ENCODE measurements at places on chromosomes 1 and 21.

DNA sequence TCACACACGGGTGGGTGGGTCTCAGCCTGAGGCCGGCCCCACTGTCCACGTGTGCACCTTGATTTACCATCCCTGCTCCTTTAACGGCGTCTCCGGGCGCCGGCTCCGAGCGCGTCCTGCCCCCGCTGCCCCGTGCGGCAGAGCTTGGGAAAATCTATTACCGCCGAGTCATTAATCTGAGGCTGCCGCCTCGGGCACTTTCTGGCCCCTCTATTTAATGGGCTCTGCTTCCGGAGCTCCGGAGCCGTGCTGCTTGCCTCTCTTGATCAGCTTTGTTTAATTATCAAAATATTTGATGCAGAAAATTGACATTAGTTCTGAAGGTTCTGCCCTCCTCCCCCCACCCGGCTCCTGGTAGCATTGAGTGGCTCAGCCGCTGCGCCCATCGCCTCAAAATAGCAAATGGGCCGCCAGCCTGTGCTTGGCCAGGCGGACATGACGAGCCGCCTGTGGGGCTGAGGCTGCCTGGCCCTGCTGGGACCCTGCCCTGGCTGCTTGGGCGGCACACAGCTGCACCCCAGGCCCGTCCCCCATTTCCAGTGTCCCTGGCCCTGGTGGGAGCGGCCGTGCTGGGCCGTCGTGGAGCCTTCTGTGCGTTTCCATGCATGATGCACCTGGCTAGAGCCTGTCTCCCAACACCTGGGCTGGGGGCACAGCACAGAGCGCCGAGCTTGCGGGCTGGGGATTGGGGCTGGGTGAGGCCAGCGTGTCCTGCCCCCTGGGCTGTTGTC is 81.6 kb upstream of the TTC34 start:
- DNase-seq: peak; percentile 18

- no peak for DNase-seq
Measured at GRCh38 chr1:115172270-115172669, 83.0 kb upstream of the TSPAN2 start.

GRCh38 chr21:41596241-41596925 is 88.4 kb upstream of the TMPRSS2 start:
- no peak for DNase-seq

DNA sequence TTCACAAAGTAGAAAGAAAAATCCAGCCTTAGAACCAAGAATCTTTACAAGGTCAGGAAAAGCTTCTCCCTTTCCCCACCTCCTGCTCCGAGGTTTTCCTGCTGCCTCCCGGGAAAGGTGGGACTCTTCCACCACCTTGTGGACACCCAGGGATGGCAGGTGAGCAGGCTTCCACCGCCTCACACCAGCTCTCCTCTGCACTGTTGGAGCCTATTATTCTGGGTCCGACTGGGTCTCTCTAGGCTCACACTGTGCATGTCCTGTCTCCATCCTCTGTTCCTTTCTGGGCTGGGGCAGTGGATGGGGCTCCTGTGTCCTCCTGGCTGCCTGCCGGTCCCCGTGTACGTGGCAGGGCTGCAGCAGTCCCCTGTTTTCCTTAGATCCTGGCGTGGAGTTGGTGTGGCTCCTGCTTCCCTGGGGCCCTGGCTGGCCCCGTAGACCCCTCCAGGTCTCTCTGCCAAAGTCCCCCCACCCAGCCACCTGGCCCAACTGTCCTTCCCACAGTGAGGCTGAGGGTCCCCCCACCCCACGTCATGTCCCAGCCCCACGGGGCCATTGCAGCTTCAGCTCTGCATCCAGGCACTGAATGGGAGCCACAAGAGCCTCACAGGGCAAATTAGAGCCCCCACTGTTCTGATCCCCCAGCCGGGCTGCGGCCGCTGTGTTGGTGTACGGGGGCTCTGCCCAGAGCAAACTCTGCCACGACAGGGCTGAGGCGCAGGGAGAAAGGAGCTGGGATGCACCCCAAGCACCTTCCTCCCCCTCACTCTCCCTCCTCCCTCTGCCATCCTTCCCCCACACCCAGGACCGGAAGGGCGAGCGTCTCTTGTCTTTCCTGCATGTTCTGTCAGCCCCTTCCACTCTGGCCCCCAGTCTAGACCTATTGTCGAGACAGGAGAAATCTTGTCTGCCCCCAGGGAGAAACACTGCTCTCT is 3.3 kb upstream of the SLC45A1 start:
- DNase-seq: peak; percentile 90

GRCh38 chr1:193339401-193339800 is 153.0 kb upstream of the B3GALT2 start:
- no peak for DNase-seq

DNA sequence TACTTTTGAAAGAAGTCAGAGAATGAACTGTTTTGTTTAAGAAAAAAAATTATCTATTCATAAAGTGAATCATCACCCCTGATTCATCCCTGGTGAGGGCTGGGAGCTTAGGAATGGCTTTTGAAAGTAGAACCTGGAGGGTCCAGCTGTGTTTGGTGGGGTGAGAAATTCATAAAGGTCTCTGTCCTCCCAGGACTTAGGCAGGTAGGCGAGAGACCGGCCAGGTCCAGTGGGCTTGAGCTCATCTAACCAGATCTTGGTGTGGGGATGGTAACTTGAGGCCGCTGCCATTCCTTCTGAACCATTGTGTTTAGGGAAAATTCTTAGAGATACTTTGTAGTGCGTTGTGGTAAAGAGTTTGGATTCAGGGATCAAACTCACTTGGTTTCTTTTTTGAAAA is 156.8 kb upstream of the TNR start:
- DNase-seq: no peak

GRCh38 chr1:40184193-40184592 is 23.0 kb downstream of the RLF start:
- no peak for DNase-seq

DNA sequence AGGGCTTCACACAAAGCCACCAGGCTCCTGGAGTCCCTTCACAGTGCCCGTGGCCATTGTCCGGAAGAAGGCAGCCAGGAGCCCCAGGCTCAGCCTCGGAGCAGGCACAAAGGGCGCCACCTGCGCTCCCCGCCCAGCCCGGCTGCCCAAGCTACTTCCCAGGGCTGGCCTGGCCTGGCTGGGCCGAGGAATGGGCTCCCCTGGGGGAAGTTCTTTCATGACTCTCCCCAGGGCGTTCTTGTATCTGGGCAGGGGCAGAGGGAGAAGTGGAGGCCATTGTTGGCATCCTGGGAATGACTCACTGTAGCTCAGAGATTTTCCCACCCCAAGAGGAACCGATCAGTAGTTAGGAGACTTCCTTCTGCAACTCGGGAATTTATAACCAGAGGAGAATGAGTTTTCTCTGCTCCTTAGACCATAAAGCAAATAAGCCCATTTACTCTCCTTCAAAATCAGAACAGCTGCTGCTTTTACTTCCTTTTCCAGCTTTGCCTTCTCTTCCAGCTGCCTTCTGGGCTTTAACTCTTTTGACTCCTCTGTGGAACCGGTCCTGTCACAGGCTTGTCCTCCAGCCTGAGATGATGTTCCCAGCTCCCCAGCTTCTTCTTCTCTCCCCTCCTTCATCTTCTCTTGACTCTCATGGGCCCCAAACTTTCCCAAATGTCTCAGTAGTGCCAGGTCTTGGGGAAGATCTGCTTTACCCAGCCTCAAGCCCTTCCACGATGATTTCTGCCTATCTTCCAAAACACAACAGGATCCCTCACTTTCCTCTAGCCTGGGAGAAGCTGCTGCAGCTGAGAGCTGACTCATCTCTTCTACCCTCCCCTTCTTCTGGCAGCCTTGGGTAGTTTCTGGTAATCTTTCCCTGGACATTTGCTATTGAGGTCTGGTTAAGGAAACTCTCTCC is 118.7 kb upstream of the CD34 start:
- no peak for DNase-seq

DNA sequence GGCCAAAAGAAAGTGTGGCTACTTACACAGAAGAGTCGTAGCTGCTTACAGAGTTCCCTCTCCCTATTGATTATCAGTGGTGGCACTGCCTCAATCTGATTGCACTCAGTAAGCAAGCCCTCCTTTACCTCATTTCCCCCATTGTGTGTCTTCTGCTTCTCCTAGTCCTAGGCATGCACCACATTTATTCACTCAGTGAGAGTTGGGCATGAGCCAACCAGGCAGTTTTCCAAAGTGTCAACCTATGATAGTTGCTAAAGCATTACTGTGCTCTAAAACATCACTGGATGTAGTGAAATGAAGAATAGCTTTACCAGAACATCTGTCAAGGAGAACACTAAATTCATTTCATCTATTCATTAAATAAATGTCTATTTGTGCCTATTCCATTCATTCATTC is 19.3 kb downstream of the GJA5 start:
- no peak for DNase-seq

DNA sequence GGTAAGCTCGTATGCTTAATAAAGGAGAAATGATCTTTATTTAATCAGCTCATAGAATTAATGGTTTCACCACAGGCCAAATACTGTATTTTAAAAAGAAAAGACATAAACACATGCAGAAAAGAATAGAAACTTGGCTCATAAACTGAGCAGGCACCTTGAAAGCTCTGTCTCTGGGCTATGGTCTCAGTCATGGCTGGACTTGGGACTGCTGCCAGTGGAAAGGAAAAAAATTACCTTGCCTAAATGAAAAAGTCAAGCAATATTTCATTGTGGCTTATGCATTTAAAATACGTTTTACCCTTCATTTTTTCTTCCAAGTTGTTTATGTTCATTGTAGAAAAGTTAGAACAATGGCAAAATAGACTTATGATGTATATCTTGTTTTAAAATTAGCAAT is 8.0 kb downstream of the LRRC42 start:
- no peak for DNase-seq

GRCh38 chr1:55413286-55413685 is 198.1 kb upstream of the USP24 start:
- DNase-seq: no peak

GRCh38 chr1:13662493-13662892 is 37.5 kb upstream of the PRDM2 start:
- DNase-seq: no peak

DNA sequence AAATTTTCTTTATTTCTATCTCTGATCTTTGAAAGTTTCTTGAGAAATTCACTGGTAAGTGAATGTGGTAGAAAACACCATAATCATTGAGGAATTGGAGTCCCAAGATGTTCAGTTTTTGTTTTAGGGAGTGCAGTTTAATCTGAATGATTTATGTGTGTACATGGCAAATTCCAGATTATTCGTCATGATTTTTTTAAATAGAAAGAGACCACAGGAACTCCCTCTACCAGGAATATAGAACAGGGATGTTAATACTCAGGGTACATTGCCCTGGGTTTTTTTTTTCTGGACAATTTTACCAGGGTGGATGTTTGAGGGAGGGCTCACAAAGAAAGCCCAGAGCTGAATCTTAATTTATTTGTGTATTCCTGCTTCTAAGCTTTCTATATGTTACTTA is 109.0 kb downstream of the VPS13D start:
- no peak for DNase-seq

All from GM23338 (cell line).